ENCODE measurements at places on chromosomes 7 and 10.

- DNase-seq: no peak
These were observed 269 bp downstream of the CALD1 start for GRCh38 chr7:134779741-134780065.

DNA sequence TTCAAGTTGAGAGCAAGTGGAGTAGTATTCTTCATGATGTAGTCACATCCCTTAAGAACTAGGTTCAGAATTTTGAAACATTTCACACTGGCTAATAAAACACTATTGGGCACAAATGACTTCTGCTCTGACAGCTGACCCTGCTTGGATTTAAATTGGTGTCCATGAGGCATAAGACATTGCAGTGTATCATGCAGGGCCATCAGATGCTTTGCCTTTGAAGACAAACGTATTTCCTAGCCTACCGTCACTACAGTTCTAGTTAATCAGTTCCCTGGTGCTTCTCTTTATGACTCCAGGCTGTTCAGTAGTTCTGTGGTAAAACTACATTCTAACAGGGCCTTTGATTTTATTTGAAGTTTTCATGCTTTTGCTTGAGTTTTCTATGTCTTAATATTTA is 168.5 kb upstream of the ZNF804B start:
- no peak for DNase-seq

- DNase-seq: no peak
These were observed at the start of gene ICA1 for GRCh38 chr7:8261711-8262695. TSS of gene ICA1 (minus strand) at chr7:8262167. CDS start at chr7:8235926, 26,241 bp downstream.

GRCh38 chr7:149772956-149773434 is 393 bp downstream of the ZNF467 start:
- DNase-seq: no peak

- DNase-seq: no peak
These were observed 1.9 kb downstream of the VGF start for GRCh38 chr7:101163279-101164070.

DNA sequence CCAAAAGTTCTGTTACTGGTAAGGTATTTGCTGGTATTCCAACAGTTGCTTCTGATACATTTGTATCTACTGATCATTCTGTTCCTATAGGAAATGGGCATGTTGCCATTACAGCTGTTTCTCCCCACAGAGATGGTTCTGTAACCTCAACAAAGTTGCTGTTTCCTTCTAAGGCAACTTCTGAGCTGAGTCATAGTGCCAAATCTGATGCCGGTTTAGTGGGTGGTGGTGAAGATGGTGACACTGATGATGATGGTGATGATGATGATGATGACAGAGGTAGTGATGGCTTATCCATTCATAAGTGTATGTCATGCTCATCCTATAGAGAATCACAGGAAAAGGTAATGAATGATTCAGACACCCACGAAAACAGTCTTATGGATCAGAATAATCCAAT is 131.0 kb downstream of the AASS start:
- no peak for DNase-seq

GRCh38 chr10:66505003-66505657 is 420.7 kb upstream of the LRRTM3 start:
- DNase-seq: no peak
